ENCODE measurements at places on chromosomes 6 and 20. TPM values are rescaled to one million over a fixed set of nuclear protein-coding genes. Genes with fewer than 3 reads are reported as not detected.

Gene TBXT
- total RNA-seq, result not detected

Gene TRIM31
- total RNA-seq, result not detected

- DNase-seq, result no peak
Observed at GRCh38 chr20:33624399-33624798, 37.7 kb upstream of the C20orf144 start.

DNA sequence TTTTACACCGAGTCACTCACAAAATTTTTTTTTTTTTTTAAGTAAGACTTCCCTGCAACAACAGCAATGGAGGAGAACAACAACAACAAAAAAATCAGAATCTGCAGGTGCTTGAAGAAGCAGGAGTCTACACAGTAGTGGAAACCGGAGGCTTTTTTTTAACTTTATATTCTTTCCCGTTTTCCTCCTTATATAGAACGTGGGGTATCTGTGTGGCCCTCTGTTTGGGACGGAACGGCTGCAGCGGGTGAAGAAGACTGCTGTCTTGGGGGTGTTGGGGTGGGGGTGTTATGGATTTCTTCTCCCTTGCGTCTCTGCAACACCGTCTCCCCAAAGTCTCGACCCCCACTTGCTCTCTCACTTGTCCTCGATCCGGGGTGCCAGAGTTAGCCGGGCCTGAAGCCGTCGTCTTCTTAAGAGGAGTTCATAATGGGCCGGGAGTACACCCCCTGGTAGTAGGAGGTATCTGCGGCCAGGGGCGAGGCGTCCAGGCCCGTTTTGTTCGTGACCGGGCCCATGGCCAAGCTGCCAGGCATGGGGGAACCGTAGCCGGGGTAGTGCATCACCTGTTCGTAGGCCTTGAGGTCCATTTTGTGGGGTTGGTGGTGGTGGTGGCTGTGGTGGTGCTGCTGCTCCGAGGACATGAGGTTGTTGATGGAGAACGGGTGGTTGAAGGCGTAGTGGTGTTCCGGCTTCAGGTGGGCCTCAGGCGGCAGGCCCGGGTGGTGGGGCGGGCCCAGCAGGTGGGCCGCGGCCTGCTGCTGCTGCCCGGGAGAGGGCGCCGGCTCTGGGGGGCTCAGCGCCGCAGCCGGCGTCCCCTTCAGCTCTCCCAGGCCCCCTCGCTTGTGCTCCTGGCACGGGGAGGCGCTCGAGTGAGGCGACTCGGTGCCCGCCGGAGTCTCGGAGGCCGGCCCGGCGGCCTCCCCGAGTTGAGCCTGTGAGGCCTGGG, 2.7 kb downstream of the FOXA2 start:
- no peak for DNase-seq

- peak; percentile 87 for DNase-seq
Observed at GRCh38 chr6:45327956-45328522, at the start of gene RUNX2. RUNX2 (plus strand) TSS chr6:45328330; CDS start chr6:45328727, 397 bp downstream.

DNA sequence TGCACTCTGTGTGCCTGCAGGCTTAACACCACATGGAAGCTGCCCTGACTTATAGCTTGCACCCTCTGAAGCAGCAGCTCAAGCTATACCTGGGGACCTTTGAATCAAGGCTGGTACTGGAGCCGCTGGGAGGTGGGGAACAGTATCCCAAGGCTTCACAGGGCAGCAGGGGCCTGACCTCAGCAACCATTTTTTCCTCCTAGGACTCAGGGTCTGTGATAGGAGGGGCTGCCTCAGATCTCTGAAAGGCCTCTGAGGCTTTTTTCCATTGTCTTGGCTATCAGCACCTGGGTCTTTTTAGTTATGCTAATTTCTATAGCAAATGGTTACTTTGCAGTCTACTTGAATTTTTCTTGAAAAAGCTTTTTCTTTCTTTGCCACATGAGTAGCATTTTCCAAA, 80.2 kb upstream of the OPRM1 start:
- DNase-seq, result no peak

- DNase-seq, result peak; percentile 88
Observed at GRCh38 chr6:63527658-63528514, 44.4 kb upstream of the LOC128125822 start.

DNA sequence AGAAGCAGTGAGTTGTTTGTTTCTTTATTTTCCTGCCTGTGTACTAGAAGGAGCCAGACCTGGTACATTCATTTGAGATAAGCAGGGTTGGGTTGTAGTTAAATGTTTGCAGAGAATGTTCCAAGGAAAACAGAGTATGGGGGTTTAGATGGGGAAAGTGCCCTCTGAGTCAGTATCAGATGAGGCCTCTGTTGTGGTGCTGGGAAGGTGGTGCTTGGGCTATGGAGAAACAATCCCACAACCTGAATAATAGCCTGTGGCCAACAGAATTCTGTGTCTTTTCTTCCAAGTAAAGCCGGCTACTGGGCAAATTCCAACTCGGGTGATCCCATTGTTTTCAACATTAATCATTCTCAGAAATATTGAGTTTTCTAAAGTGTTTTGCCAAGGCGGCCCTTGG, 109.3 kb downstream of the RNF144B start:
- no peak for DNase-seq

GRCh38 chr6:136920671-136921380, 1.3 kb upstream of the SLC35D3 start:
- DNase-seq, result peak; percentile 17

Gene HLA-C
- 431 TPM for total RNA-seq

- DNase-seq, result peak; percentile 51
Observed at GRCh38 chr6:112223070-112223861, 31.1 kb downstream of the LAMA4 start.

Gene PPDPF
- total RNA-seq, result 30.6 TPM

Gene ULBP3
- total RNA-seq, result 27.3 TPM

- no peak for DNase-seq
Observed at GRCh38 chr6:146267946-146268345, 239.1 kb downstream of the GRM1 start.

Gene NAA20
- total RNA-seq, result 64.5 TPM

Gene TSPYL4
- total RNA-seq, result 11.7 TPM

Gene GLP1R
- not detected for total RNA-seq

Gene MEI4
- total RNA-seq, result 0.11 TPM

DNA sequence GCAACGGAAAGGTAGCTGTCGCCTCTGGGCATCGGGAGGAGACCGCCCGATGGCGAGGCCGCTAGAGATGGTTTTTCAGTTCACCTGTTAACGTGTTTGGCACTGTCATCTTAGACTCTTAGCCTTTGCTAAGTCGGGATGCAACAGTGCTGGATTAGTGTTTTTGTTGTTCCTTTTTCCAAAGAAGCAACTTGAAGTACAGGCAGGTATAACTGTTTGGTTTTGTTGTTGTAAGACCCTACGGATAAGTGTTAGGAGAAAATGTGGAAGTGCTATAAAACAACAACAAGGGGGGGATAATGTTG, 723 bp downstream of the MANEA start:
- no peak for DNase-seq

GRCh38 chr6:46419576-46420002, 71.7 kb downstream of the RCAN2 start:
- DNase-seq, result peak; percentile 66

- DNase-seq, result no peak
Observed at GRCh38 chr20:44336086-44336485, 757 bp upstream of the R3HDML start.

- no peak for DNase-seq
Observed at GRCh38 chr6:37686111-37686510, 11.6 kb downstream of the MDGA1 start.

Gene MAS1
- not detected for total RNA-seq

Gene SLC44A4
- total RNA-seq, result not detected

Gene RIPOR2
- 2.3 TPM for total RNA-seq

DNA sequence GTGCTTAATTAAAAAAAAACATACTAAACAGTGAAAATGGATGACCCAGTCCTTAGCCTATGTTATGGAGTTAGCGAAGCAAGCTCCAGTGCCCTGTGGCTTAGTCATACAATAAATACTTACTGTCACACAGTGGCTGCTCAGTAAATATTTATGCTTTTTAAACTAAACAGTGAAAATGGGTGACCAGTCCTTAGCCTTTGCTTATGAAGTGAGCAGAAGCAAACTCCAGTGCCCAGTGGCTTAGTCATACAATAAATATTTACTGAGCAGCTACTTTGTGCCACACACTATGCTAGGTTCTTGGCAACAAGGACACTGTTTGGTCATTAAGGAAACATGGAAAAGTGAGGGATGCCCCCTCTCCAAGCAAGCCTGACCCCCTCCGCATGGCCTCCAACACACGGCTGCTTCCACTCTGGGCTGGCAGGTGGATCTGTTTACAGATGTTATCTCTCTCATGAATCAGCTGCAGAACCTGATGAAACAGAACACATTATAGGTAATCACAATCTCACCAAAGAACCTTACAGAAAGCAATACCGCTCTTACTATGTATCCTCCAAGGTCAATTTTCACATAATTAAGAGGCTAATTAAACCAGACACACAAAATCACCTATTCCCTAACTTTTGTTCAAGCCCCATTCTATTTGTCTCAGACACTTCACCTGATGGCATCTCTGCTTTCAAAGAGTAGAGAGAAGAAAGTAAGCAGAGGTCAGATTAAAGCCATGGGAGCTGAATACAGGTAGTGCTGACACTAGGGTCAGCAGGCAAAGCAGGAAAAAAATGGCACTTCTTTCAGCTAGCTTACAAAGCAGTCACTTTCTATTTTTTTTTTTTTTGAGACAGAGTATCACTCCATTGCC, 27.3 kb downstream of the CDK5RAP1 start:
- peak; percentile 43 for DNase-seq

Gene C20orf144
- not detected for total RNA-seq

- no peak for DNase-seq
Observed at GRCh38 chr6:71902261-71902660, 15.9 kb downstream of the RIMS1 start.

GRCh38 chr6:82877213-82878195, 188.1 kb downstream of the UBE3D start:
- peak; percentile 88 for DNase-seq
